ENCODE measurements at places on chromosomes 7 and 10.

GRCh38 chr7:28378574-28379149 lies 33.7 kb upstream of the CREB5 start:
- no peak for DNase-seq

DNA sequence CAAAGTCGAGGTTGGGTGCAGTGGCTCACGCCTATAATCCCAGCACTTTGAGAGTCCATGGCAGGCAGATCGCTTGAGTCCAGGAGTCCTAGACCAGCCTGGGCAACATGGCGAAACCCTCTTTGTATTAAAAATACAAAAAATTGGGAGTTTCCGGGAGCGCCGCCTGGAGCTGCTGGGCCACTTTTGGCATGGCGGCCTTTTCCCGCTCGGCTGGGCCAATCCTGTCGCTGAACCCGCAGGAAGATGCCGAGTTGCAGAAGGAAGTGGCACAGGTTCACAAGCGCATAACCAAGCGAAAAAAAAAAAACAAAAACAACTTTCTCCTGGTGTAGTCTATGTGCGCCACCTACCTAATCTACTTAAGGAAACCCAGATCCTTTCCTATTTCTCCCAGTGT lies 30.9 kb upstream of the MTPAP start:
- DNase-seq = no peak

DNA sequence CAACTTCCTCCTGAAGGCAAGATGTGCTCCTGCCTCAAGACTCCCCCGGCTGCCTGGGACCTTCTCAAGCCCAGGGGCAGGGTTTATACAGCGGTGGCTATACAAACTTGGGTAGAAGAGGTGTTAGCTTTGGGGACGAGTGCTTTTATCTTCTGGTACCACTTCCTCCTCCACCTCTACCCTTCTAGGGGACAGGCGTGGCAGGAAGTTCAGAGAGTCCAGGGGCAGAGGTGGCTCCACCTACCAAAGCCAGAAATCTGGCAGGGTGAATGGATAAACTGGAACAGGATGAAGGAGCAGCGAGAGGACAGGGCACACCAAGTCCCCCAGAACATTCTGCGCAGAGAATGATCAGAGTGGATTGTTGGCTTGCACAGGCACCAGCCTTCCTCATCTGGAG lies 24.0 kb upstream of the TM9SF3 start:
- no peak for DNase-seq

- DNase-seq = no peak
Observed at GRCh38 chr7:49580000-49580399, 193.4 kb upstream of the VWC2 start.

DNA sequence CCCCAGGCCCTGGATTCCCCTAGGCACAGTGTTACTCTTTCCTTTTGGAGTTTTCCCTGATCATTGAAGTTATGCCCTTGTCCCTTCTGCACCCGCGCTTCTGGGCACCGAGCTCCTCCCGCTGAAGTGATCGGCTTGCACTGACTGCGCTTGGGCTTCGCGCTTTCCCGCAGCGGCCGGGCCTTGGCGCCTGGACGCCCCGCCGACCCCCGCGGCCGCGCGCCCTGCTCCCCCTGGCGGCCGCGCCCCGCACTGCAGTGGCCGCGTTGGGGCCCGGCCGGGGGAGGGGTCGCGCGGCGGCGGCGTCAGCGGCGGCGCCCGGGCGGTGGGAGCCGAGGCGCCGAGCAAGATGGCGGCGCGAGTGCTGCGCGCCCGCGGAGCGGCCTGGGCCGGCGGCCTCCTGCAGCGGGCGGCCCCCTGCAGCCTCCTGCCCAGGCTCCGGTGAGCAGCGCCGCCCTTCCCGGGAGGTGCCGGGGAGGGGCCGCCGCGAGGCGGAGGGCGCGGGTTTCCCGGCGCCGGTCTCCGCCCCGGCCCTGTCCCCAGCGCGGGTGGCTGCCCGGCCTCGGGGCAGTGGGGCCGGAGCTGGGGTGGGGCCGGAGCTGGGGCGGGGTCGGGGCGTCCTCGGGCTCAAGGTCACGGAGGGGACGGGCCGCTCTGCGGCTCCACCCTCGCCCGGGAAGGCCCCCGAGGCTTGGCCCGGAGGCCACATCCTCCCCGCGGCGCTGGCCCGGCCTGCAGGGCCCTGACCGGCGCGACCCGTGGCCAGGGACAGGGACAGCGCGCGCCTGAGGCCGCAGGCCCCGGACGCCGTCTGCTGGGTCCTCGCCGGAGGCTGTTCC lies at the start of gene NIPSNAP2:
TSS of gene NIPSNAP2 (plus strand) at position 325 of the 839 bp plus-strand sequence. CDS start at position 350, 25 bp downstream.
- DNase-seq = no peak

DNA sequence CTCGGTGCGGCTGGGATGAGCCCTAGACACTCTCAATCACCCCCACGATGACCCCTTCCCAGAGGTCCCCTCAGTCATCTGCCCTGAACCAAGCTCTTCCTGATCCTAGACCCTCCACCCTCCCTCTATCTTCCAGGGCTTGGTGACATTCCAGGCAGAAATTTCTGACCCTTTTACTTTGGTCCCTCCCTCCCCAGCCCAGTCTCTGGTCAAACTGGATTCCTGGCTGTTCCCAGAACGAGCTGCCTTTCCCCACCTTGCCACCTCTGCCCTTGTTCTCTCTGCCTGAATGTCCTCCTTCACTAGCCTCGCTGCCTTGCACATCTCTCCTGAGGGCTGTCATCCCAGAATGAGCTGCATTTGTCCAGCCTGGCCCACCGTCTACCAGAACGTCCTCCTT lies 1.3 kb upstream of the CLDN4 start:
- no peak for DNase-seq

GRCh38 chr7:8201846-8202441 lies 60.0 kb downstream of the ICA1 start:
- no peak for DNase-seq

DNA sequence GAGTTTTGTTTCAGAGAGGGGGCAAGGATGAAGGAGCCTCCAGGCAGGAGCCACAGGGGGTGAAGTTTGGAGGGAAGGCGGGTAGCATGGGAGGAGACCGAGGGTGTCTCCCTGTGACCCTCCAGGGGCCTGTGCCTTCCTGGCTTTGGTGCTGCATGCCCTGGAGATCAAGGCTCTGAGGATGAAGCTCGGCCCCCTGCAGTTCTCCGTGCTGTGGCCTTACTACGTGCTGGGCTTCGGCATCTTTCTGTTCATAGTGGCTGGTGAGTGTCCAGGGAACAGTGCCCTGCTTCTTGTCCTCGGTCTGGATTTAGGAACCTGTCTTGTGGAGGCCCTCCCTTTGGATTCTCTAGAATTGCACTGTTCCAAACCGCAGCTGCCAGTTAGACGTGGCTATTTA lies 9.2 kb upstream of the ZSCAN25 start:
- no peak for DNase-seq

DNA sequence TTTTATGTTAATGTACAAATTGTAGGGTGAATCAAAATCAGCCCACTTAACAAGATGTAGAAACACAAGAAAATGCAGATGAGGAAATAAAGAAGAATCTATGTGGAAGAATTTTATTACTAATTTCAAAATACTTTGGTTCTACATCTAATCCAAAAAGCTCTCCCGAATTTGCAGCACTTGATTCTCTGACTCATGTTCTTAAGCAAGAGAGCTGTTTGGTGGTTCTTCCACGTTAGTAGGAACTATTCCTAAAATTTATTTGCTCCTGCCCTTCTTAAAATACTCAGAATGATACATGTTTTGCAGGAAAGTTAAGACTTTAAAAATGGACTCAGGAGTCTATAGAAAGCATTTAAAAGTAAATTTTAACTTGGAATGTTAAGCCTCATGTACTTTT lies 91.8 kb downstream of the ZMYND11 start:
- DNase-seq = no peak

GRCh38 chr7:102138676-102139075 lies 148.0 kb upstream of the SH2B2 start:
- DNase-seq = no peak

DNA sequence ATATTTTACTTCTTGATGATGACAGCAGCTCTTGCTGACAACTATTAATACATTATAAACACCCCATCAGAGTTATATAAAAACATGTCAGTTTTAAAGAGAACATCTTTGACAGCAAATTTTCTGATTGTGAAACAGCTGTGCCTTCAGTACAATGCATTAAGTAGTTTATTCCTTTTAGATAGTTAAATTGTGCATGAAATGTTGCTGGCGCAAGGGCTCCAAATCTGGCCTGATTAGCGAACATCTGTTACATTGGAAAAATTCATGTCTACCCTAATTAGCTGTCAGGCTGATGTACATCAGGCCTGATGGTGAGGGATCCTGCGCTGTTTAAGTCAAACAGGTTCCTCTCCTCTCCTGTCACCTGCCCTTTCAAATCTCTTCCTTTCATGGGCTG lies 171.9 kb upstream of the SP8 start:
- no peak for DNase-seq

DNA sequence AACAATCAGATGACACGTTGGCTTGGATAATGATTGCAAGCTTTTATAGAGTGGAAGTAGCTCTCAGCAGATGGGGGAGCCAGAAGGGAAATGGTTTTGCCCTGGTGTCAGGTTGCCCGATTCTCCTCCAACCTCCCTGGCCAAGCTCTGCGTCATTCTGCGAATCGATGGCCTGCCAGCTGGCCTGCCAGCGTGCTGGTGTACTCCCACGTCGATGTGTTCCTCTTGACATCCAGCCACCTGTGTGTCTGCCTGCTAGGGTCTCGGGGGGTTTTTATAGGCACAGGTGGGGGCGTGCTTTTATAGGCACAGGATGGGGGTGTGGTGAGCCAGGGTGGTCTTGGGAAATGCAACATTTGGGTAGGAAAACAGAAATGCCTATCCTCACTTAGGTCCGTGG lies 4.6 kb downstream of the NET1 start:
- no peak for DNase-seq

DNA sequence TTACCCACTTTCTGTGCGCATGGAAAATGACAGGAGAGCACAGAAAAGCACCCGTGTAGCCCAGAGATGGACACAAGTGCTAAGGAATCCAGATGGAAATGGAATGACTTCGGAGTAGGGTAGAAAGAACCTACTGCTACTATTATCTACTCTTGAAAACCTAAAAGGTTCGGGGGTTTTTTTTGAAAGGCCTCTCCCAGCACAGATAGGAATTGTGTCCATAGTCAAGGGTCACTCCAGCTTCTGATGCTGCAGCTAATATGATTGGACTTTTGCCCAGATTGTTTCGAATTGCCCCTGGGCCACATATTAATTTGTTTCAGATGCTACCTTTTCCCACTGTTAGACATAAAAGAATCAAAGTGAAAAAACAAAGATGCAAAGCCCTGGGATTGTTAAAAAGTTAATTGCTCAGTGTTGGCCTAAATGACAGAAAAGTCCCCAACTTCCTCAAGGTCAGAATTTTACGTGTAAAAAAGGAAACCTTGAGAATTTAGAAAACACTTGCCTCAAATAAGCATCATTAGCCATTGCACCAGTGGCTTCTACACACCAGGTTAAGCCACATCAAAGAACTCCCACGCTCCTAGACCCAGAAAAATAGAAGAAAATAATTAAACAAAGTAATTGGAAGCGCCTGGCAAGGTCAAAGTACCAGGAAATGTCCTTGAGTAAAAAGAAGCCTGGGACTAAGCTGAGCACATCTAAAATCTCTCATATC lies 40.8 kb upstream of the INSIG1 start:
- no peak for DNase-seq

DNA sequence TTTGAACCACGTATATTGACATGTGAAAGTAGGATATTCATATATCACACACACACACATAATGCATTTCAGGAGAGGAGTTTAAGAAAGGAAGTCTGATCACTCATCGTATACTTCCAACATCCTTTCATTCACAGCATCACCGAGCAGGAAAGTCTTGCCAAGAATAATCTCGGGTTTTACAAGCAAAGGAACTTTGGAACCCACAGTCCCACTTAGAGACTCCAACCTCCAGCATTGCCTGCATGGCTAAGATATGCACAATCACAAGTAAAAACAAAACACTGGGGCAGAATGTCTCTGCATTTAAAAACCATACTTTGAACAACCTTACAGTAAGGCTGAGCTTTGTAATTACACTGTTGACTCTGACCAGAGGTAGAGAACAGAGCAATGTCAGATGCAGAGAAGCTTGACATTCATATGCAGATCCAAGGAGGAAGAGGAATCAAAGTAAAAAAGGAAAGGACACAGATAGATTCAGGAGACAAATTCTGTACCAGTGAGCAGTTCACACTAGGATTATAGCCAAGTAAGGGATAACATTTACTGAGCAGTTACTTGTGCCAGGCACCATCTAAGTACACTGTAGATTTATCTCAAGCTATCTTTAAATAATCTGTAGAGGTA lies 14.8 kb downstream of the THSD7A start:
- no peak for DNase-seq

GRCh38 chr7:20301311-20301939 lies 29.3 kb upstream of the ITGB8 start:
- no peak for DNase-seq

DNA sequence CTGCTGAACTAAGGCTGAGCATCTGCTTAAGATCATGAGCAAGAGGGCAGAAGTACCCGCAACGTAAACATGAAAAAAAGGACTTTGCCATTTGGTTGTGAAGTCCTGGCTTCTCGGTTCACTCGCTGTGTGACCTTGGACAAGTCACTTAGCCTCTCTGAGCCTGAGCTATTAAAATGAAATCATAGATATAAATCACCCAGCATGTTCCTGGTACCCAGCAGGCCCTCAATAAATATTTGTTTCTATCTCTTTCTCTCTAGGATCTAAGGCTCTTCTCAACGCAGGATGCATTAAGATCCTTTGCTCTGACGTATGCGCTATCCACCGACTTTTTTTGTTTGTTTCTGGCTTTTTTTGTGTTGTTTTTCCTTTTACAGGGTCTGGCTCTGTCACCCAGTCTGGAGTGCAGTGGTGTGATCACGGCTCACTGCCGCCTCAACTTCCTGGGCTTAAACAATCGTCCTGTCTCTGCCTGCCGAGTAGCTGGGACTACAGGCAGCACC lies 6.7 kb downstream of the HIP1 start:
- DNase-seq = no peak

DNA sequence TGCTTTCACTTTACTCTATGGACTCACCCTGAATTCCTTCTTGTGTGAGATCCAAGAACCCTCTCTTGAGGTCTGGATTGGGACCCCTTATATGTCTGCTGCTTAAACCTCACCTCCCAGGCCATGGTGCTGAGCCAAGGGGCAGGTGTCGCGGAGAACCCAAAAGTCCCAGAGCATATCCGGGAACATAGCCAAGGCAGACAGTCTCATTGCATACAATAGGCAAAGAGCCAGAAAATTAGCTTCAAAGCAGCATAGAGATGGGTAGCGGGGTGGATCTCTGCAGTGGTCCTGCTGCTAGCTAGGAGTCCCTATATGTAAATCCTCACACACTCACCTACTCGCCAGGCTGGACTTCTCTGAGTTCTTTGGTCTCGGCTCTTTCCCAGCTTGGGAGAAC lies 5.5 kb downstream of the CCL24 start:
- no peak for DNase-seq

DNA sequence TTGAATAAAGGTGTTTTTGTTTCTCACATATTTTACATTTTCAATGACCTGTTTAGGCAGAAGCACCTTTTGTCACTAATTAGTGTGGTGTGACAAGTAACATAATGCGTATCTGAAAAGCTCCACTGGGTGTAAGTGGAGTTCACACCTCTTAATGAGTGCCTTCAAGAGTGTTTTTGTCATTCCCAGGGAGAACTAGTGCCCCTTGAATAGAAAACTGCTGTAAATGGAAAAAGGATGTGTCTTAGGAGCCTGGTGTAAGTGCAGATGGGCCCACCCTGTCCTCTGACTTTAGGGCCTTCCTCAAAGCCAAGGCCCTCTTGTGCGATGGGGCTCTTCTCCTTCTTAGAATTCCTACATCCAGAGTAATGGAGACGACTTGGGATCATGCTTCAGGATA lies 170.0 kb downstream of the MGMT start:
- DNase-seq = no peak

GRCh38 chr10:9869205-9869604 lies 1148.5 kb upstream of the CELF2 start:
- DNase-seq = no peak

GRCh38 chr10:63681993-63682697 lies 160.9 kb downstream of the REEP3 start:
- no peak for DNase-seq

GRCh38 chr10:112080231-112080630 lies 103.3 kb downstream of the GPAM start:
- DNase-seq = no peak
